ENCODE measurements at places on chromosomes 7 and 10. TPM values are rescaled to one million over a fixed set of nuclear protein-coding genes. Genes with fewer than 3 reads are reported as not detected.
A peak's percentile ranks its signal among the peaks of the same experiment; 100 is the strongest.

CTAGE4 gene
- total RNA-seq, result 4.4 TPM

TMEM213 gene
- 2.0 TPM for total RNA-seq

GRCh38 chr7:123580406-123581161, 21.0 kb upstream of the ASB15 start:
- no peak for DNase-seq

DNA sequence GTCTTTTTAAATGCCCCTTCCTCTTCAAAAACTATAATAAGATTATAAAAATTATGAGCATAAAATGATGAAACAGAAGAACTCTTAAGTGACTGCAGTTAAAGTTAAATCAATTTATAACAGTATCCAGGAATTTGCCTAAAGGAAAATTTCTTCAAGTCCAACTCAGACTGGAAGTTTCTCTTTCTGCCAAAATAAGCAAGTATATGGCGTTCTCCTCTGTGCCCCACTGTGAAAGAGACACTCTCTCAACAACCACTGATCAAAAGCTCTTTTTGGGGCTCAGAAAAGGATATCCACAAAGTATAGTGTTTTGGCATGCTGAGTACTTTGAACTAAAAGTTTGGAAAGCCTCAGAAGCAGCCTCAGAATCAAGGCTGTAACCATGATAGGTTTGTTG, 139.9 kb downstream of the SKIDA1 start:
- DNase-seq, result no peak

DNA sequence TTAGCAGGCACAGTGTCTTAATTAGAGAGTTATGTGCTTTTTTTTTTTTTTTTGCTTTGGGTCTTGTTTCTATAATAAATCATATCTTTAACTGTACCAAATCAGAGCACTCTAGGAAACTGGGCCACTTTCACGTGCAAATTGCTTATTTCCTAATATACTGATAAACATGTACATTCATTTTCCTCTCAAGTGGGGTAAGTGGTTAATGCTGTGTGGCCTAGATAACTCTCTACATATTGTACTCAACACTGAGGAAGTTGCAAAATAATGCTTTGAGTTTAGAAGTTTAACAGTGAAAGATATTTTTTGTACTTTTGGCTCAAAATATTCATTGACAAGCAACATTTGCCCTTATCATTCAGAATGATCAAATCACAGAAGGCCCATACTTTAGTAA, 115.9 kb upstream of the IFRD1 start:
- DNase-seq, result peak; percentile 44

GRCh38 chr10:126108693-126109092, 212.3 kb downstream of the FANK1 start:
- no peak for DNase-seq

DNA sequence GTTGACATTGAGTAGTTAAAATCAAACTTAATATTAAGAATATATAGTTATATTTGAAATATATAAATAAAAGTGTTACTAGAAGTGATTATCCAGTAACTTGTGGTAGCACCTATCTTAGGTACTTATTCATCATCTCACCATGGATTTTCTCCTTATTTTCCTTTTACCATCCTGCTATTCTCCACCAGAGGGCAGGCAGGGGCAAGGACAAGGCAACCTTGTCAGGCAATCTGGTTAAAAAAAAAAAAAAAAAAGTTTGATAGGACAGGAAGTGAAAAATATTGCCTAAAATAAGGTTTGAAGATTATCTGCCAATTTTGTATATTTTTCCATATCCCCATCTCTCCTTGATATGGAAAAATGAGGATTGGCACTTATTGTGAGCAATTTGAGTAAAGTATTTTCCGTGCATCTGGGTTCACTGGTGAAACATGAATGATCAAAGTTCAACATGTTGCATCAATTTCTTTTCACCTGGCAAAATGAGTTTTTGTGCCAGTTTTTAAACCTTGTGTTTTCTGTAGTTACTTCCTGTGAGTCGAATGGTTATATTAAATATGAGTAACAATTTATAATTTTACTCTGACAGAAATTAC, 256.7 kb downstream of the AGMO start:
- peak; percentile 56 for DNase-seq

GRCh38 chr10:2145491-2145890, 408.2 kb upstream of the ADARB2 start:
- no peak for DNase-seq

- peak; percentile 59 for DNase-seq
Measured at GRCh38 chr10:78802431-78802830, 266.3 kb upstream of the ZMIZ1 start.

All from lung (tissue), 17 donors.